Esophagus muscularis mucosa (tissue), 4 donors: ENCODE measurements at places on chromosomes 5 and 9. TPM values are rescaled to one million over a fixed set of nuclear protein-coding genes. Genes with fewer than 3 reads are reported as not detected.
A peak's percentile ranks its signal among the peaks of the same experiment; 100 is the strongest.

BTNL3 gene
- not detected for total RNA-seq

OR13D1 gene
- total RNA-seq, result not detected

SLC34A3 gene
- not detected for total RNA-seq

CCDC192 gene
- total RNA-seq, result 1.2 TPM

ACTBL2 gene
- not detected for total RNA-seq

IFNK gene
- not detected for total RNA-seq

QRFP gene
- total RNA-seq, result not detected

GRCh38 chr9:128729766-128730517, 6.0 kb upstream of the ZDHHC12 start:
- DNase-seq, result no peak

DNA sequence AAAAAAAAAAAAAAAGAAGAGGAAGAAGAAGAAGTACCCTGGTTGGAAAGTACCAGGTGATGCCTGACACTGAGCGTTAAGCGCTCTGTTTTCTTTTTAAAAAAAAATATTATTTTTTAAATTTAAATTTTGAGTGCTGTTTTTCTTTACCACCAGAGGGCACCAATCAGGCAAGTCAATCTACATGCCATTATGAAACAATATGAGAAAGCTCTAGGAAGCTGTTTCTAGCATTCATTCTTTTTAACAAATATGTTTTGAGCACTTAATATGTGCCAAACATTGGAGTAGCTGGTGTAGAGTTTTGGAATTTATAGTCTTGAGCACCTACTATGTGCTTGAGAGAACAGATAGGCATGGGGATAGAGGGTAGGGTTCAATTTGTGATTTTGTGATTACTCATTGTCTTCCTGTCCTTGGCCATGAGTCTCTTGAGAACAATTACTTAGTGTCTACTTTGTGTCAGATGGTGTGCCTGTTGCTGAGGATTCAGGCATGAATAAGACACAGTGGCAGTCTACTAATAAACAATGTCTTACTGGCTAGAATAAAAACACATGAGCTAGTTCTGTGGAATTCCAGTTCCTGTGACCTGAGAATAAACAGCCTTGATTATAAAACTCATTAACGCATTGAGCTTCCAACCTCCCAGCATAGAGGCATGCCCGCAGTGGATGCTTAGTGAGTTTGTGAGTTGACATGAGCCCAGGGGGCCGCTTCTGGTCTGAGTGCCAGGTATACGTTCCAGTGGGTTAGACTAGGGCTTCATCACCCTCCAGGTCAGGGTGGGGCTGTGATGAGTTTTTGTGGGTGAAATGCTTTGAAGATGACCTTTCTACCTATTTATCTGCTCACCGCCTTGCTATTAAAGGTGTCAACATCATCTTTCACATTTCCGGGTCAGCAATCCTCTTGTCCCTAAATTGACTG, 3.0 kb upstream of the UBE2R2 start:
- no peak for DNase-seq

GRCh38 chr5:143219696-143220095, 183.8 kb downstream of the NR3C1 start:
- DNase-seq, result no peak

DNA sequence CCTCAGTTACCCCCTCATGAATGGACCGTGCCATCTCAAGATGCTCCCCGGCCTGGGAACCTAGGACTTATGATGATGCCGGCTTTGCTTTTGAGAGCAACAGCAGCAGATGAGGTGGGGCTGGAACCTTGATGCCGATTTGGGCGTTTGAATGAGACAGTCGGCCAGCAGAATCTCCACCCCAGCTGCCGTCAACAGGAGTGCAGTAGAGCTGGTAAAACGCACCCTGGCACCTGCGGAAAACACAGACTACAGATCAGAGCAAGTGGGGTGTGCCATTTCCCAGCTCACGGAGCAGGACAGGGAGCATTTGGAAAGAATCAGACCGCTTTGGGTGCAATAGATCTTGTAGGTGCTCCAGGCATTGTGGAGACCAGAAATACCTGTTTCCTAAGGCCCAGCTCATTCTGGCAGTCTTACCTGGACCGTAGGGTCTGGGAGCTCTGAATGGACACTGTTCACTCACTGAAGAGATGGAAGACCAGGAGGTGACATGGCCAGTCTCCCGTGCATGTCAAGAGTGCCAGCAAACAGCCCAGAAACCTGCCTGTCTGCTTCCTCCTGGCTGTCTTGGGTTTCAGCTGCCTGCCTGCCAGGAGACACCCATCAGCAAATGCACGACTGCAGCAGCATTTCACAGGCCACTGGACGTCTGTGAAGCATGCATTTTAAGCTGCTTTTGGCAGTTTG, 317.7 kb upstream of the IRX4 start:
- no peak for DNase-seq

GRCh38 chr9:69542058-69542457, 130.1 kb downstream of the APBA1 start:
- DNase-seq, result no peak

DNA sequence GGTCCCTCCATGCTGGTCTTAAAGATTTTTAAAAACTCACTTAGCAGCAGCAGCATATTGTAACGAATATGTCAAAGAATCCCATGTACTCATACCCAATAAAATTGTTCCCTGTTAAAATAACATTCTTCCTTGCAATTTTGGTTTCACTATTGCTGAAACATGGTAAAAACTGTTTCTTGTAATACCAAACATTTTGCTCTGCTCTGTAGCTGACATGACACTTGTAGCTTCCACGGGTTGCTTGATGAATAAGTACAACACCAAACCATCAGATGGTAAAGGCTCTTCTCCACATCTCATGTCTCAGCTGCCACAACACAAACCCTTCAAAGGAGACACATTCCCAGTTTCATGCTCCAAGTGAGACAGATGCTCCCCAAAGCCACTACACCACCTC, 180.7 kb upstream of the PTGER4 start:
- DNase-seq, result no peak

GRCh38 chr9:129697656-129698253, 32.3 kb downstream of the PRRX2 start:
- no peak for DNase-seq

DNA sequence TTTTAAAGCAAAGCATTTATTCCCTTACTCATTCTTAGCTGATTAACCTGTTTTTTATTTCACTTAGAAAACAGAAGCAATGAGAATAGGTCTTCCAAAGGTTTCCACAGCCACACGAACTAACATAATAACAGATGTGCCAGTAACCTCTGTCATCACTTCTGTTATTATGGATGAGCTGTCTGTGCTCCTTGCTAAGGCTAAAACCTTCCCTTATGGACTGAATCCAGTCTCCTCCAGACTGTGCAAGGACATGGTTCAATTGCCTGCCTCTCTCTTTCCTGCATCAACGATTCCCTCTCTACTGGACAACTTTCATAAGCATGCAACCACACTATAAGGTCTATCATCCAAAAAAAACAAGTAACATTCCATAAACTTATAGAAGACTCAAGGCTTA, 1446.2 kb downstream of the MAT2B start:
- no peak for DNase-seq

DNA sequence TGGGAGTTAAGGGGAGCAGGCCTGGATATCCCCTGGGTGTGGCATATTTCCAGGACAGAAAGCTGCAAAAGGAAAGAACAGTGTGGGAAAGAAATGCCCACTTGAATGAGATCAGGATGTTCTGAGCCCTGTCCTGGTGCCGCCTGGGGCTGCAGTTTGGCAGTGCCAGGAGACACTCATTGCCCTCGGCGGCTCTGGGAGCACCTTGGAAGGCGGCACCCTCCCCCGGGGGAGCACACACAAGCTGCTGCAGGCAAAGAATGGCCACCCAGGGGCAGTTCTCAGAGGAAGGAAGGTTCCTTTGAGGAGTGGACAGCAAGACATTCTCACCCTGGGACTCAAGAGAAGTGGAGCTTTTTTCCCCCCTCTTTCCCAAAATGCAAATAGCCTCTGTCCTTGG, 305.3 kb downstream of the NTRK2 start:
- no peak for DNase-seq

- DNase-seq, result no peak
Measured at GRCh38 chr5:142841511-142842265, 71.5 kb downstream of the ARHGAP26 start.

DNA sequence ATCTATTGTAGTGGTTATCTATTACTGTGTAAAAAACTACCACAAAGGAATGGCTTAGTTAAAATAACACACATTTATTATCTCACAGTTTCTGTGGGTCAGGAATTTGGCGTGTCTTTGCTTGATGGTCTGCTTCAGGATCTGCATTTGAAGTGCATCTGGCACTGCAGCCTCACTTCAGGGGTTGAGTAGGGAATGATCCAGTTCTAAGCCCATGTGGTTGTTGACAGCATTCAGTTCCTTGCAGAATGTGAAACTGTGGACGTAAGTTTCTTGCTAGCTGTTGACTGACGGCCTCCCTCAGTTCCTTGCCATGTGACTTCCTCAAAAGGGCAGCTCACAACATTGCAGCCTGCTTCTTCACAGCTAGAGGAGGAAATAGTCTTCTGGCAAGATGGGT, 2.1 kb upstream of the OGN start:
- no peak for DNase-seq

DNA sequence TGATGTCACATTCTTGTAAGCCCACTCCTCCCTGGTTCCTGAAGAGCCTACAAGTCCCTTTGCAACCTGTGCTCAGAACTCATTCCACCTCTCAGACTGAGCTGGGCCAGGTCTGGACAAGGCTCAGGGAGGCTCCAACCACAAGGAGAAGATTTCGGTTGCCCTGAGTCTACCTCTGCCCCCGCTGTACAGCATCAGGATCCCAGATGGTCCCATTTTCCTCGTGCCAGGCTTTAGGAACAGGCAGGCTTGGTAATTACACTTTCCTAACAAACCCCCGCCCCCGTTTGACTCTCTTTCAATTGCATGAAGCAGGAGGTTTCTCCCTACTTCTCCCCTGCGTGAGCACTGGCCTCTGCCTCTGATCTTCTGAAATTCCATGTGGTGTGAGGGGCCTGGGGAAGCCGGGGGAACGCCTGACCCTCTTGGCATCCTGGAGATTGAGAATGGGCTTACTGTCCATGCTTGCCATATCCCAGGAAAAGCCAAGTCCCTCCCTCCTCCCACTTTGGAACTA, 86.9 kb upstream of the CTNNA1 start:
- DNase-seq, result no peak

DNA sequence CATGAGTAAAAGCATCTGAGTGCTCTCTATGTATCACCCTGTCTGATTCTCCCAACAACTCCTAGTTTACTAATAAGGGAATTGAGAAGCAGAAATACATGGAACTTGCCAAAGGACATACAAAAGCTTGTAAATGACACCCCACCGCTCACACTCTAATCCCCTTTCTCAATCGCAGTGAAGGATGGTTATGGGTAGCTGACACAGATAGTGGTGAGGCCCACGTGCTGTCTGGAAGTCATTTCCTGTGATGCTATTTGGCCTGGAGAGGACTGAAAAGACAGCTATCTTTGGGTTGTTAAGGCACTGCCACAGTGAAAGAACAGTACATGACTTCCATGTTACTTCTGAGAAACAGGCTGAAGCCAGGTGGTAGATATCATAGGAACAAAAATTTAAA, 117.0 kb downstream of the GLIS3 start:
- DNase-seq, result peak; percentile 79

DNA sequence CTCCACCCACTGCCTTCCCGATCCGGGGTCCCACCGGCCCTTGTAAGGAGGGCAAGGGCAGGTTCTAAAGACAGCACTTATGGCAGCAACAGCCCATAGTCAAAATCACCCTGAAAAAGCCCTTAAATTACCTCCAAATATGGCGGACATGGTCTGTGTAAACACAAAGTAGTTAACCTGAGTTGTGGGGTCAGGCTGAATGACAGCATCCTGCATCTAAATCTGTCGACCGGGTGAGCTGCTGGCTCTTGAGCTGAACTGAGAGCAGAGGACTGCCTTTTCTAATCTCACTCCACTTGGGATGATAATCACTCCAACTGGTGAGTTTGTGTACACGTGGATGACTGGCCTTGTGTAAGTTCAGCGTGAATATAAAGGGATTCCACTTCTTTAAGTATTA, 249.6 kb downstream of the DENND1A start:
- no peak for DNase-seq

DNA sequence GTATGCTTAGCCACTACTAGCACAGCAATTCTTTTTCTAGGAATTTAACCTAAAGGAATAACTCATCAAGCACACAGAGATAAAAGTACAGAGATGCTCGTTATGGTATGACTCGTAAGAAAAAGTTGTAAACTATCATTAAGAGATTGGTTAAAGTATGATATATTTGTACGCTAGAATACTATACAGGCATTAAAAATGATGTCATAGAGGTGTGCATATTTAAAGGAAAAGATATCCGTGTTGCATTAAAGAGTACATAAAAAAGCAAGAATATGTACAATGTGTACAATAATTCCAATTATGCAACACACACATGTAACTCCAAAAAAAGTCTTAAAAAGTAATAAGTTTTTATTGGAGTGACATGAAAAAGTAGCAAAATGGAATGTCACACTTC, 54.5 kb upstream of the PALM2AKAP2 start:
- no peak for DNase-seq

DNA sequence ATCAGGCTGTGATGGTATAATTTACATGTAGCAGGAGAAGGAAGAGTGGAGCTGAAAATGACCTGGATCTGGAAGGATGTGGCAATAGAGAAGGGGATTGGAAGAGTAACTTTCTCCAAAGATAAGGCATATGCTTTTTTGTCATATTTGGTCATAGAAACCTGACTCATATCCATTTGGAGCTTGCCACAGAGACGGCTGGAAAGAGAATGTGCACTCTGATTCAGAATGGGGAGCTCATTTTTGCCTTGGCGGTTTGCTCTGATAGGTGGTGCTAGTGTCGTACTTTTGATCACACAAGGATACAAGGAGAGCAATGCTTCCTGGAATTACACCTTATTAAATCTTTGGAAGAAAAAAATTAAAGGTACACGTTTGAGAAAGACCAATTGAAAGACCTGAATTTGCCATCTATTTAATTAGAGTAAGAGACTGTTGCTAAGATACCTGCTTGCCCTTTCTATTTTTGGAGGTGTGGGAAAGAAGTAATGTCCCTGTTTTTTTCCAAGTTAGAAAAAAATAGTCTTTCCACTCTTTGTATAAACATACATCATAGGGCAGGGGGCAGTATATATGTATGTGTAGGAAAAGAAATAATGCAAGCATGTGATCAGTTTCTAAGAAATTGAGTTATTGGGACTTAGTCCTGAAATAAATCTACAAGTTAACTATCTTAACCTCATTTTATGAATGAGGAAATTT, 5.4 kb downstream of the LSM11 start:
- no peak for DNase-seq

DNA sequence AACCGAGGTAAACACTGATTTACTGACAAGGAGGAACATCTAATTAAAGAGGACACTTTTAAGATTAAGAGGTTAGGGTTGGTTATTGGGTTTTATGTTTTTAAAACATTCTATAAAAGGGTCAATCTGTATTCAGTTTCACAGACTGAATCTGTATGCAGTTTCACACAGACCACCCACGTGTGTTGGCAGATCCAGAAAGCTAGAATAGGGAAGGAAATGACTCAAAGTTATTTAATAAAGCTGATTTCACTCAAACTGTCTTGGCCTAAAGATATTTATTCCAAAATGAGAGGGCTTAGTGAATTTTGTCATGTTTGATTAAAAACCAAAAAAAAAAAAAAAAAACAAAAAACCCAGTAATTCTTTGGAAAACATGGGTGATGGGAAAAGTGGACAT, 140.2 kb downstream of the SLC24A2 start:
- no peak for DNase-seq
